RKO (cell line): ENCODE measurements at places on chromosomes 7 and 10.

- no peak for DNase-seq
Observed at GRCh38 chr10:109030581-109031210, 892.6 kb downstream of the XPNPEP1 start.

GRCh38 chr7:24971333-24972165, 8.4 kb downstream of the OSBPL3 start:
- no peak for DNase-seq

DNA sequence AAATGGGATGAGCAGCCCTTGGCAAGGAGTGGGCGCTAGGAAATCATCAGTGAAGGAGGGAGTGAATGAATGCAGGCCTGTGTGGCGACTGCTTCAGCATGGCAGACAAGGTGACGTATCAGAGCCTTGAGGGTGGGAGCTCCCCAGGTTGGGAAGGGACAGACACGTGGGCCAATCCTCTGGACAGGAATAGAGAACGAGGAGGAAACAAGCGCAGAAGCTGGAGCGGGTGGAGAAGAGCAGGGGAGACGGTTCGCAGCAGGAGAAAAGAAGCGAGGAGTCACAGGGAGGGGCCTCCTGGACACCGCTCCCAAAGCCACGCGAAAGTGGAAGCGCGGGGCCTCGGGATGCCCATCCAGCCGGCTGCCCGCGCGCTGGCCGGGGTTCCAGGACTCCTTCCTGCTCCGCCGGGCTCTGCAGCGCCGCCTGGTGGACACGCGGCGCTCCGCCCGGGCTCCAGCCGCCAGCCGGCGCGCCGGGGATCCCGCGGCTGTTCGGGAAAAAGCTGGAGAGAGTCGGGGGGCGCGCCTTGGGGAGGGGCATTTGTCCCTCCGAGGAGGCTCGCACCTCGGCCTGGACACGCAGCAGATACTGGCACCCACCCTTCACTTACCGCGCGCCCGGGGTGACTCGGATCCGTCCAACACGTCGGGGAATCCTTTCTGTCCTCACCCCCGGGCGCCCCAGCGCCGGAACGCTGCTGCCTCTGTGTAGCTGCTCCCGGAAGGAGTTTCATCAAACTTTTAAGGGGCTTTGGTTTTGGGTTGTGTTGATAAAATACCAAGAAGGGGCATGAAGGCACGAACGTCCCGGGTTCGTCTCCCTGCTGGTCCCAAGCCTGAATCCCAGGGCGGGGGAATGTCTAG, 6.3 kb downstream of the ZNF503 start:
- no peak for DNase-seq

GRCh38 chr7:105270117-105270516, 118.6 kb downstream of the SRPK2 start:
- DNase-seq, result no peak

GRCh38 chr10:84308021-84308420, 20.4 kb upstream of the CCSER2 start:
- DNase-seq, result no peak

DNA sequence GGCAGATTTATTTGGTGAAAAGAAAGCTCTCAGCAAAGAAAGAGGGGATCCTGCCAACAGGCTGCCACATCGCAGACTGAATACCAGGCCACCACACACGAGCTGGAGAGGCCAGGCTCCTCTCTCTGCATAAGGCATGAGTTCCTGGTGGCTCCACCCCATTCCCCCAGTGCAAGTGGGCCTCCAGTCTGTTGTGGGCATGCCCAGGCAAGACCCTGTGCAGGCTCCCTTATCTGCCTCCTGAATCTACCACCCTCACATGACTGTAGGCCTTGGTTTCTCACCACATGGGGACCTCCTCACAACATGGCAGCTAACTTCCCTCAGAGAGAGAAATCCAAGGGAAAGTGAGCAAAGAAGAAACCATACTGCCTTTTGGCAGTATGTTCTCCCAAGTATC, 26.7 kb upstream of the CUL1 start:
- no peak for DNase-seq

DNA sequence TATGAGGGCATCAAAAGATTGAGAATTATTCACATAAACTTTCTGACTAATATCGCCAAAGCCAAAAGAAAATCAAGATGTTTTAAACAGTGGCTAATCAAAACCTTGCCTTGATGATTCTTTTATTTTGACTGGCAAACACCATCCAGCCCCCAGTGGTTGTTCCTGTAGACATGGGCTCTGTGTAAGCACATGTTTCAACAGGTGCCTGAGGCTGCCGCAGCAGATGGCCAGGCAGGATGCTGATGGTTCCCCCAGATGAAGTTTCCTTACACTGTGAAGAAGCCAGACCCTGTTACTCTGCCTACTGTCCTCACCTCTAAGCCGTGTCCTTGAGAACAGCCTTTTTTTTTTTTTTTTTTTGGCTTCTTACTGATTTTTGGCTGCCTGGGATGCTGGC, 146.5 kb downstream of the RAB11FIP2 start:
- no peak for DNase-seq
